Activated T-helper 2 cell treated with anti-CD3 and anti-CD28 coated beads, Interferon-gamma antibody, Interleukin-2, Interleukin-4, amounts not matched to agents 10 μg/mL and 5 μg/mL and 100 μg/mL, durations not matched to agents 14 hours and 24 hours and 36 hours (primary cell): ENCODE measurements at places on chromosomes 1 and 21. TPM values are rescaled to one million over a fixed set of nuclear protein-coding genes. Genes with fewer than 3 reads are reported as not detected.

- H3K36me3 ChIP-seq = peaks cover 31% of the 10 kb centered on the region
- H3K27ac ChIP-seq = peak overlapping the region; percentile 99
Observed at GRCh38 chr1:89606227-89606980, 26.5 kb upstream of the LRRC8C start.

DNA sequence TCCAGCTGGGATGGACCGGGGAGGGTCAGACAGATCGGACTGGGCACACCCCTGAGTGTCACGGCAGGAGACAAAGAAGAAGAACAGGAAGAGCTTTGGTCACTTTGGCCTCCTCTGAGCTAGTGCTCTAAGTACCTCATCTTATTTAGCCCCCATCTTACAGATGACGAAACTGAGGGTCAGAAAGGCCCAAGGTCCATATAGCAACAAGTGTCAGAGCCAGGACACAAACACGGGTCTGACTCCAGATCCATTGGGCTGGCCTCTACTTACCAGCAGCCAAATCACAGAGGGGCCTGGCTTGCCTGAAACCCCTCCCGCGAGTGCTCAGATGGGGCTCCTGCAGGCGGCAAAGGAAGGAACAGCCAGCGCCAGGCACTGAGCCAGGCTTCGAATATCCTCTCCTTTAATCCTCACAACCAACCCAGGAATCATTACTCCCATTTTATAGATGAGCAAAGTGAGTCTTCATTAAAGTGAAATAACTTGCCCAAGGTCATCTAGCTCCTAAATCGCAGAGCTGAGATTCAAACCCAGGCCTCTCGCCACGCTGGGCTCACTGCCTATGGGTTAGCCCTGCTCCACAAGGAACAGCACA is 25.7 kb upstream of the SELENON start:
- H3K27me3 ChIP-seq = peaks cover 64% of the 10 kb centered on the region
- no peak overlapping the region for H3K4me3 ChIP-seq
- peaks cover 20% of the 10 kb centered on the region for H3K4me1 ChIP-seq
- no peak for DNase-seq
- no peak overlapping the region for H3K27ac ChIP-seq

CFHR5 gene
- total RNA-seq = not detected in 2 replicates

VWA1 gene
- total RNA-seq = 4.0 and 4.7 TPM in 2 replicates

DNA sequence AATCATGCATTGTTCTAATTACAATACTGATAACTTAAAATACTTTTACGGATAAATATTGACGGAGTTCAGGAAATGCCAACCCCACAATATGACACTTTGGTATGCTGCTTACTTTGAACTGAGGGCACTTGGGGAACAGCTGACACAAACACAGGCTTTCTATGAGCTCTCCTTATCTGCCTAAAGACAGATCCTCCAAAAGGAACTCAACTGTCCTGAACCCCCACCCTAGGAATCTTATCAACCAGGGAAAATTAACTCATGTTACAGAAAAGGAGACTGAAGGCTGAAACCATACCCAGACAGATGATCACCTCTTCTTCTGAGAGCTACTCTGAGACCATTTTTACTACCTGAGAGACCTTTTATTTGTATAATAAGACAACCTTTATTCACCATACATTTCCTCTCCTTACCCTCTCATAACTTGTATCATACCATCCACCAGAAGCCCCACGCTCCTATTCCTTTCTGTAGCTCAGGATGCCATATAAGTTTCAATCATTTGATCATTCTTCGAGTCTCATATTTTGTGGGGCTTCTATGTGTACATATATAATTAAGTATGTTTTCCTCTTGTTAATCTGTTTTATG is 239.5 kb downstream of the FAF1 start:
- H3K36me3 ChIP-seq = peaks cover 7% of the 10 kb centered on the region
- no peak overlapping the region for H3K27ac ChIP-seq
- H3K4me3 ChIP-seq = no peak overlapping the region
- no peaks in the 10 kb centered on the region for H3K27me3 ChIP-seq
- H3K4me1 ChIP-seq = peaks cover 16% of the 10 kb centered on the region

ATP1A2 gene
- total RNA-seq = not detected in 2 replicates

DNA sequence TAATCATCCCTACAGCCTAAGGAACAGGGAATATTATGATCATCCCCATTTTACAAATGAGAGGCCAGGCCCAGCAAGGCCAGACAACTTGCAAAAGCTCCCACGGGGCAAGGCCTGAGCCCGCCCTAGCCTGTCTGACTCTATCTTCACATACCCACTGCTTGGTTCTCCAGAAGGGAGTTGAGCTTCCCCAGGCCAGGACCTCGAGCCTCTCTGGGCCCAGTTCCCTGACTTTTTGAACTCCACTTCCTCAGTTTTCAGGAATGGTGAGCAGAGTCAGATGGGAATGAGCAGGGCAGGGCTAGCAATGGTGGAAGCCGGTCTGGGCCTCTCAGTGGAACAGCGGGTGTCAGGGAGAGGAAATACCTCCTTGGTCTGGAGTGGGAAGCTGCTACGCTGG is 39.3 kb downstream of the CACNA1S start:
- no peak overlapping the region for H3K27ac ChIP-seq
- H3K27me3 ChIP-seq = no peaks in the 10 kb centered on the region
- no peak overlapping the region for H3K4me3 ChIP-seq
- no peaks in the 10 kb centered on the region for H3K4me1 ChIP-seq
- no peak for DNase-seq
- no peaks in the 10 kb centered on the region for H3K36me3 ChIP-seq

- peaks cover 12% of the 10 kb centered on the region for H3K4me1 ChIP-seq
- H3K36me3 ChIP-seq = peaks cover 16% of the 10 kb centered on the region
- no peak for DNase-seq
- H3K4me3 ChIP-seq = no peak overlapping the region
Observed at GRCh38 chr1:23803674-23804073, 3.1 kb upstream of the GALE start.

GRCh38 chr1:18921516-18922251 is 19.3 kb upstream of the ALDH4A1 start:
- no peak overlapping the region for H3K27ac ChIP-seq
- DNase-seq = no peak
- H3K4me1 ChIP-seq = peaks cover 26% of the 10 kb centered on the region
- H3K36me3 ChIP-seq = peaks cover 24% of the 10 kb centered on the region

- H3K27ac ChIP-seq = no peak overlapping the region
- no peaks in the 10 kb centered on the region for H3K4me1 ChIP-seq
- H3K27me3 ChIP-seq = no peaks in the 10 kb centered on the region
- H3K4me3 ChIP-seq = no peak overlapping the region
- no peaks in the 10 kb centered on the region for H3K36me3 ChIP-seq
Observed at GRCh38 chr21:26599261-26599660, 26.2 kb upstream of the CYYR1 start.

NBPF26 gene
- 4.8 and 7.4 TPM in 2 replicates for total RNA-seq

NFASC gene
- 0.14 and 0.18 TPM in 2 replicates for total RNA-seq

DNA sequence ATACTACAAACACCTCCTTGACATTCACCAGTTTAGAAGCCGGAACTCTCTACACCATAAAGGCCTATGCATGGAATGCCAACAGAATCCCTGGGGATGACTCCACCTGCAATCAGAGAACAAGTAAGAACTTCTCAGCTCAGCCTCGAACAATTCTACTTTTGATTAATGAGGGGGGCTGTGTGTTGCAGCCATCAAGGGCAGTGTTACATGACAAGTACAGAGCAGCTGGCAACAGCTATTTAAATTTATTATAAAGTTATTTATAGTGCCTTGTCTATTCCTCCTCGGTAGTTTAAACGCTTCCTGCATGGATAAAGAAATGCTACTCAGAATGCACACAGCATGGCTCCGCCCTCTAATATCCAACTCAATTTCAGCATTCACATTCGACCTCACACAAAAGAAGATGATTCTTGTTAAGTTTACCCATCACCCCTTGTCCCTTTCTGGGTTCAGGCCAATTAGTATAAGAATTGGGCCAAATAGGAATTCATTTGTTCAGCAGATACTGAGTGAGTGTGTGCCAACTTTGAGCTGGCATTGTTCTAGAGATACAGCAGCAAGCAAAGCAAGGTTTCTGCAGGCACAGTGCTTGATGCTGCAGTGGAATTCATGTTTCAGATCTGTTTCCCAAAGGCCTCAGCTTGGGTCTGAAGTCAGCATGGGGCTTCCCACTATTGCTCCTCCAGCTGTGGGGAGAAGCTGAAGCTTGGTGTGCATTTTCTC is 6.4 kb downstream of the FNDC7 start:
- H3K4me3 ChIP-seq = no peak overlapping the region
- no peak for DNase-seq
- H3K27ac ChIP-seq = no peak overlapping the region
- peaks cover 12% of the 10 kb centered on the region for H3K27me3 ChIP-seq
- no peaks in the 10 kb centered on the region for H3K36me3 ChIP-seq
- peaks cover 4% of the 10 kb centered on the region for H3K4me1 ChIP-seq

GRCh38 chr1:86429122-86429725 is 5.3 kb downstream of the CLCA2 start:
- H3K36me3 ChIP-seq = no peaks in the 10 kb centered on the region
- no peak overlapping the region for H3K4me3 ChIP-seq
- H3K4me1 ChIP-seq = no peaks in the 10 kb centered on the region
- H3K27ac ChIP-seq = no peak overlapping the region

- DNase-seq = no peak
- H3K4me3 ChIP-seq = no peak overlapping the region
- H3K36me3 ChIP-seq = no peaks in the 10 kb centered on the region
- H3K27ac ChIP-seq = no peak overlapping the region
- no peaks in the 10 kb centered on the region for H3K4me1 ChIP-seq
Observed at GRCh38 chr1:14254251-14254650, 344.2 kb upstream of the KAZN start.

- peaks cover 56% of the 10 kb centered on the region for H3K27me3 ChIP-seq
- H3K4me1 ChIP-seq = no peaks in the 10 kb centered on the region
- no peak overlapping the region for H3K27ac ChIP-seq
- no peaks in the 10 kb centered on the region for H3K36me3 ChIP-seq
- H3K4me3 ChIP-seq = no peak overlapping the region
- no peak for DNase-seq
Observed at GRCh38 chr1:234336359-234336758, 36.9 kb upstream of the COA6 start.

- peaks cover 24% of the 10 kb centered on the region for H3K27me3 ChIP-seq
- no peak overlapping the region for H3K4me3 ChIP-seq
- DNase-seq = no peak
- no peak overlapping the region for H3K27ac ChIP-seq
Observed at GRCh38 chr1:205396967-205397616, 24.8 kb downstream of the LEMD1 start.

GRCh38 chr1:108016451-108016920 is 51.5 kb upstream of the VAV3 start:
- H3K36me3 ChIP-seq = no peaks in the 10 kb centered on the region
- peaks cover 4% of the 10 kb centered on the region for H3K27me3 ChIP-seq
- H3K4me3 ChIP-seq = no peak overlapping the region
- DNase-seq = no peak
- no peak overlapping the region for H3K27ac ChIP-seq
